Stimulated activated CD4-positive, alpha-beta T cell treated with anti-CD3 and anti-CD28 coated beads, Interleukin-12 subunit alpha, Interleukin-12 subunit beta, amount 100 ng/mL, for 48 hours (primary cell): ENCODE measurements at places on chromosomes 4 and X.

- no peak for DNase-seq
Observed at GRCh38 chr4:75995727-75996126, 5.0 kb upstream of the SDAD1 start.

DNA sequence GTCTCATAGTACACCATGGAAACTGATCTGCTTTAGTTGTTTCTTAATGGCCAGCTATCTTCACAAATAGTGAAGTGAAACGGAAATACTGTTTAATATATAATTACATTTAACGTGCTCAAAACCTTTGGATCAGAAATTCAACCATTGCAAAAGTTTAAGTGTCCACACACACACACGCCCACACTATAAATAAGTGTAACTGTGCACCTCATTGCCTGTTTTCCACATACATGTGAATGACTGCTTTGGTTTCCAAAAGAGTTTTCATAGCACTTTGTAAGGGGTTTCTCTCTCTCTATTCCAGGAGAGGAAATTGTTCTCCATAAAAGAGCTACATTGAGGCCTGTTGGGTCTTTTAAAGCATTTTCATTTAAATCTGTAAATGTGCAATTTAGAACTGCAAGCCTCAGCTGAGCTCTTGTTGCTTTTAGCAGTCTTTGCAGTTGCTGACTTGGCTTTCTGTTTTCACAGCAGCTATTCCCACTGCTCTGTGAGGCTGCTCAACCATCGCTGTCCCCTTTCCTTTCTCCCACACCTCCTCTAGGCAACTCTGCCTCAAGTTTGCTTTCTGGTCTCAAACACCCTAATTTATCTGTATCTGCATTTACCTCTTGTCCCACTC, 94.5 kb downstream of the RAPGEF2 start:
- no peak for DNase-seq

DNA sequence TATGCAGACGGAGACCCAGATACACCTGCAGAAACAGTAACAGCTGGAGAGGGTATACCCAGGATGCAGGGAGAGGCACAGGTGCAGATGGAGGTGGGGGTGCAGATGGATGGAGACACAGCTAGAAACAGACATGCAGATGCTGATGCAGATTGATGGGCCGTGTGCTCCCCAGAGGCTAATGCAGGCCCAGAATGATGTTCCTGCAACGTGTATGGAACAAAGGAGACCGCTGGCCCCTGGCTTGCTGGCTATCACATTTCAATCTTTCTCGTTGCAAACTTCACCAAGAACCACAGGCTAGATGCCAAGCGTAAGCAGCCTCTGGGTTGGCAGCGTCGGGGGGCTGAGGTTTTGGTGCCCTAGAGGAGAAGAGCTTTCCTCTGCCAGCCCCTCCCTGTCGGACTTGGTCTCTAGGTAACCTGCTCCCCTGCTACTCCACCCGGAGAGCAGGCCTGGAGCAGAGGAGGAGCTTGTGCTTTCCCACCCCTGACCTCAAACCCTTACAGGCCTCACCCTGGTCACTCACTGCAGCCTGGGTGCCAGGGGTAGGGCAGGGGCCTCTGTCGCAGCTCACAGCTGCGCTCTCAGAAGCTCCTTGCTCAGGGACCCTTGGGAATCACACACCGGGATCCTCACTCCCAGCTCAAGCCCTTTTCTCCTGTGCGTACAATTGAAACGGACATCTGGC, 69.0 kb upstream of the PSAPL1 start:
- no peak for DNase-seq

GRCh38 chr4:70945452-70946055, 43.4 kb downstream of the MOB1B start:
- DNase-seq: no peak

GRCh38 chrX:84339507-84340364, 151.7 kb upstream of the RPS6KA6 start:
- DNase-seq: no peak

GRCh38 chr4:70515367-70516250, 2.8 kb upstream of the AMTN start:
- DNase-seq: no peak

DNA sequence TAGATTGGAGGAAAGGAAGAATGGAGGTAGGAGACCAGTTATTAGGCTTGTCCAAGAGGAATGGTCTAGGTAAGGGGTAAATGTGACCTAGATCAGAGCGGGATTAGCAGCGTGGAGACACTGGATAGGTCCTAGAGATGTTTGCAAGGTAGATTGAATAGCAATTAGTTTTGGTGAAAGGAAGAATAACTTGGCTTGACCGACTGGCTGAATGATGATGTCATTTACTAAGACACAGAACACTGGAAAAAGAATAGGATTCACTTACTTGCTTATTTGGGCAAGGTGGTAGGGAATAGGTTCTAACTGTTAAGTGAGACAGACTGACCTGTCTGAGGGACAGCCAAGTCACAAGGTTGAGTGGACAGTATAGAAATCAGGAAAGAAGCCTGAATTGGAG, 71.3 kb downstream of the VEGFC start:
- DNase-seq: no peak

GRCh38 chrX:133586443-133586842, 171.2 kb upstream of the GPC4 start:
- no peak for DNase-seq

DNA sequence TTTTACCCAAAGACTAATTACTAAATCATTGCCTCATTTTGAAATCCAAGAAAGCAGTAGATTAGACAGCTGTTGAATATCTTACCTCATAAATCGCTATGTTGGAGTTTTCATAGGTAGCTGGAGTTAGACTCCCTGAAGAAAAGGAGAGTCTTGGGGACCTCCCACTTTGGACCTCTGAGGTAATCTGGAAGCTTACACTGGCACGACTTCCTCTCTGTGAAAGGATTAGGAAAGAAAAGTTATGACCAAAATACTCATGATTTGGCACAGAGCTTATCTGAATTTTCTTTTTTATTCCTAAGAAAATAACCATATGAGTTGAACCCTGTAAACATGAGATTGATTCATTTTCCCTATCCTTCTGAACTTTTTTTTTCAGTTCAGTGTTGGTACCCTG, 40.6 kb downstream of the GUCY2F start:
- no peak for DNase-seq

GRCh38 chrX:9897761-9898161, 69.4 kb upstream of the CLDN34 start:
- no peak for DNase-seq

- DNase-seq: no peak
Observed at GRCh38 chr4:123412700-123413512, 16.3 kb downstream of the SPRY1 start.

GRCh38 chr4:39825090-39825489, 127.2 kb downstream of the UBE2K start:
- no peak for DNase-seq

DNA sequence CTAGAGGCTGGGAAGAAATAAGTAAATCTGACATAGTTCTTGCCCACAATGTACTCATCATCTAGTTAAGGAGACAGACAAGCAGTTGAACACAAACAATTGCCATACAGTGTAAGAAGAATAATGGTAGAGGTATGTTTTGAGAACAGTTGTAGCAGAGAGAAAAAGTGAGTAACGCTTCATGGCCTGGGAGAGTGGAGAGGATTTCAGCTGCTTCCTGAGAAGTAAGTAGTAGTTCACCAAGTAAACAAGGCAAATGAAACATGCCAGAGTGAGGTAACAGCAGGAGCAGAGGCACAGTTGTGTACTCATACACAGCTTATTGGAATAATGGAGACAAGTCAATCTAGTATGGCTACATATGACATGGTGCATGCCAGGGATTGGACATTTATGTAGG, 53.6 kb upstream of the RAP2C start:
- DNase-seq: no peak

DNA sequence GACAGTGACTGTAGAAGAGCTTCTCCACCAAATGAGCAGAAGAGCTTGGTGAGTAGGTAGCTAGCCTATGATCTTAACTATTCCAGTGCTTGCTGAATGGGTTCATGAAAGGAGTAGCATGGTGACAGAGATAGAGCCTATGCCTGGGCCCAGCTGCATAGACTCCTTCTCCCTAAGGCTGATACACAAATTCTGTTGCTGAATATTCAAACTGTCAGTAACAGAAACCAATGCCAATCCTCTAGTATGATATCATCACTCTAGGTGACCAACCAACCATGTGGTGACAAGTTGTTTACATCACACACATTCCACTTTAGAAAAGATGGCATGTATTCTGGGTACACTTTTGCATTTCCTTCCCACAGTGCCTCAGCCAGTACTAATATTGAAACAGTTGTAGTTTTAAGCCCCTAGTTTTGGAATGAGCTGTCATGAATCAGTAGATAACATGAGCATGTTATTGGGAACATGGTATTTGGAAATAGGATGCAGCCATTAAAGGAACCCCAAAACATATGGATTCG, 103.4 kb upstream of the GRXCR1 start:
- DNase-seq: no peak

- no peak for DNase-seq
Observed at GRCh38 chr4:181582595-181582994, 660.6 kb upstream of the TENM3 start.

- DNase-seq: no peak
Observed at GRCh38 chr4:6184169-6184568, 16.2 kb downstream of the JAKMIP1 start.

DNA sequence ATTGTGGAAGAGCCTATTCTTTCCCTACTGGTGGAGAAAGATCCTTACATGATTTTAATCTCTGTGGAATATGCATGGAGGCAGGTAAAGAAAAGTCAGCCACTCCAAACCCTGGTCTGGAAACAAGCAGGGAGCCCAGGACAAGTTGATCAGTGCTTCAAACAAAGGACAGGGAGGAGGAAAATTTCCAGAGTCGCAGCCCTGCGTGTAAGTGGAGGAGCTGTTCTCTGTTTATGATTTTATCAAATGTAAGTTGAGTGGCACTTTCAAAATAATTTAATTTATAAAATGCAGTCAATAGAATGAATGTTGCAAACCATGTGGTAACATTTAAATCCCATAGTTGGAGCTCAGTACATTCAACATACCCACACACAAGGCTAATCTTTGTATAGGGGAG, 57.0 kb downstream of the SLC34A2 start:
- DNase-seq: no peak

DNA sequence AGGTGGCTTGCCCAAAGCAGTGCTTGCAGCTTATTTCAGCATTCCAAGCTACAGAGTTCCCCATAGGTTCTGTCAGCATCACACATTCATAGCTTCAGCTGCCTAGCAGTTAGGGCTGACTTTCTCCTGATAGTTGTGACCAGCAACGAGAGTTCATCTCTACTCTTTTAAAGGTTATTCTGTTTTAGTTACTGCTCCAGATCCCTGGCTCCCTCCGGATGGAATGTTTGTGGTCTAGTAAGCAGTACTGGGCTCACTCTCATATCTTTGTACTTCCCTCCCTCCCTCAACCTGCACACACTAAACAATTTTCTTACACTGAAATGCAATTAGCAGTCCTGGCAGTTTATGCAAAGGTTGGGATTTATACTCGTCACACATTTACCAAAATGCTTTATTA, 43.9 kb downstream of the PTTG2 start:
- DNase-seq: no peak

DNA sequence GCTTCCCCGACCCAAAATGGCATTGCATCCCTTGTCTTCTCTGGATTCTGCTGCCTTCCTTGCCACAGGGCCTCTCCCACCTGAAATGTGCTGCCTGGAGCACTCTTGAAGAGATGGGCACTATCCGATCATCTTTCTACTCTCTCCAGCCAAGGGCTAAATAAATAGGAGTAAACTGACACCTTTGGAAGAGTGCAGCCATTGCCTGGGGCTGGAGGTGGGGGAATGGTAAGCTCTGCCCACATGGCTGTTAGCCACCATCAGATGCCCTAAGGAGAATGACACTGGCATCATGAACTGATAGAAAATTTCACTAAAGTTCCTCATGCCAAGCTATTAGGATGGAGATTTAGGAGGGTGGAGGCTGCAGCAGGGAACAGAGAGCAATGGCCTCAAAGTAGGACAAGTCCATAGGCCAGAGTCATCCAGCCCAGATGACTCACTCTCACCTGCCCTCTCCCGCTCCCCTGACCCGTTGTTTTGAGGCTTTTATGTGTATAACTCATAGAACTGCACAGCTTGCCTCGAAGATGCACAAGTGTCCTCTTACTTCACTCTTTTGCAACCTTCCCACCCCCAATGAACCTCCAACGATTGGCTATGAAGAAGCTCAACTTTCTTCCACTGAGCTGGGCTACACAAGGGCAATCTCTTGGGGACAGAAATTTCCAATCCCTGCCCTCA, 822 bp upstream of the PFKFB1 start:
- no peak for DNase-seq

DNA sequence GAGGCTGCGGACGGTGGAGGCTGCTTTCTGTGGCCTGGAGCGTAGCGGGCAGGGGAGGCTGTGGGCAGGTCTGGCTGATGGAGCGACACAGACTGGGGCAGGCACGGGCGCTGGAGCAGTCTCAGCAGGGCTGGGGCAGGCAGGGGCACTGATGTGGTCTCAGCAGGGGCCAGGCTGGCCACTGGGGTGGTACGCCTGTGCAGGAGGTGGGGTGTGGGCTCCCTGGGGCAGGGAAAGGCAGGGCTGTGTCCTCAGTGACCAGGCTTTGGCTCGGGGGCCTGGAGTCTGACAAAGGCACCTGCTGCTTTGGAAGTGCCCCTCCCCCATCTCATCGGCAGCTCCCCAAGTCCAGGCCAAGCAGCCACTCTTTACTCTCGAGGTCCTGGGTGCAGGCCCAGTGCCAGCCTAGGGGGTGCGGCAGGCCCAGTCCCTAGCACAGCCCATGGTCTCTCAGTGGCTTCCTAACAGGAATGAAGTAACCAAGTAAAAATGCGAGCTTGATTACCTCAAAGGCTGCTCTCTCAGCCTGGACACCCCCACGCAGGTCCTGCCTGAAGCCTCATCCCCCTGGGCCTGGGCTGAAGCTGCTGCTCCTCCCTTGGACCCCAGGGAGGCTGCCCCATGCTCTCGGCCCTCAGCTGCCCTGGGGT, 55.5 kb downstream of the ADRA2C start:
- no peak for DNase-seq

DNA sequence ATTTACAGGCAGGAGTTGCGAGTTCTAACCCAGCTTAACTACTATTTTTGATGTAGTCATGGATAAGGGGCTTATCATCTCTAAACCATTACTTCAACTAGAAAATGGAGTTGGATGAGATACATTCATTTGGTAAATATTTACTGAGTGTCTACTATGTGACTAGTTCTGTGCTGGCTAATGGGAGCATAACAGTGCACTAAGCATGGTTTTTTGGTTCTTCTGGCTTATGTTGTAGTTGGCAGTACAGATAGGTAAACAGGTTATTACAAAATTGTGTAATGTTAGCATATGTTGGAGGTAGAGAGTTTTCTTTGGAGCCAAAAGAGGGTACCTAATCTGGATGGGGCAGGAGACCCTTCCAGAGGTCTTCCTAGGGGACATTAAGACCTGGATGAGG, 25.8 kb upstream of the PI4K2B start:
- DNase-seq: no peak

GRCh38 chr4:108371282-108371681, 202.6 kb upstream of the LEF1 start:
- DNase-seq: no peak
